Activated T-cell treated with anti-CD3 and anti-CD28 coated beads, Interleukin-2, amount 50 U/mL, for 48 hours (primary cell): ENCODE measurements at places on chromosomes 5 and 9.

- no peak for DNase-seq
These were observed 2.7 kb downstream of the ZNF346 start for GRCh38 chr5:177025101-177025601.

DNA sequence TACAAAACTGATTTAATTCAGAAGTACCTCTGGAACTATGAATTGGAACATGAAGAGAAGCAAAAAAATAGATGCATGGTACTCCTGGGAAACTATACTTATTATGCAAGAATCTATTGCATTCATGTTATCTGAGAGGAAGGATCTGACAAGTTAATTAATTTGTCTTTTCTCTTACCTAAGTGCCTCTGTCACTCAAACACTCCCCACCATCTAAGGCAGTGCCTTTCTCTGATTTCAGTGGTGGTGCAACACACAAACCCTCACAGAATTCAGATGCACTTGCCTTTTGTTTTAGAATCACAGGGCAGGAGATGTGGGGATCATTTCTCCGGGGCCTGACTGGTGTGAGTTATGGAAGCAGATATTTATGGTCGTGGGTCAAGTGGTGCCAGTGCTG, 52.5 kb upstream of the C9orf72 start:
- DNase-seq = no peak

GRCh38 chr5:159195775-159196174, 13.6 kb downstream of the RNF145 start:
- DNase-seq = no peak

- no peak for DNase-seq
These were observed 1417.0 kb upstream of the ACO1 start for GRCh38 chr9:30967476-30967875.

DNA sequence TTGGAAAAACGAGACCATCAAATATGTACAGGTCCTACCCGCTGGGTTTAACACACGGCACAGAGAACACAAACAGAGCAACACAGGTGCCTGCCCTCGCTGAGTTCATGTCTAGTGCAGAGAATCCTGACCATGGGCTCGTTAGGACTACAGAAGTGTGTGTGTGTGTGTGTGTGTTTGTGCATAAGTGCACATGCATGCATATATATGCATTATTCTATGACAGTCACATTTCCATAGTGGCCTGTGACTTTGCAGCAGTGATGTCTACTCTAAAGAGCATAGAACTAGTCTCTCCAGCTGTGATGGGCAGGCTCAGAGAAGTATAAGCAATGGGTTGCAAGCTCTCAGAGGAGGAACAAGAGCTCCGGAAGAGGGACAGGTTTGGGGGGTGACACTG, 27.7 kb downstream of the ORM2 start:
- DNase-seq = no peak

GRCh38 chr5:101605700-101606099, 690.4 kb downstream of the SLCO4C1 start:
- no peak for DNase-seq

DNA sequence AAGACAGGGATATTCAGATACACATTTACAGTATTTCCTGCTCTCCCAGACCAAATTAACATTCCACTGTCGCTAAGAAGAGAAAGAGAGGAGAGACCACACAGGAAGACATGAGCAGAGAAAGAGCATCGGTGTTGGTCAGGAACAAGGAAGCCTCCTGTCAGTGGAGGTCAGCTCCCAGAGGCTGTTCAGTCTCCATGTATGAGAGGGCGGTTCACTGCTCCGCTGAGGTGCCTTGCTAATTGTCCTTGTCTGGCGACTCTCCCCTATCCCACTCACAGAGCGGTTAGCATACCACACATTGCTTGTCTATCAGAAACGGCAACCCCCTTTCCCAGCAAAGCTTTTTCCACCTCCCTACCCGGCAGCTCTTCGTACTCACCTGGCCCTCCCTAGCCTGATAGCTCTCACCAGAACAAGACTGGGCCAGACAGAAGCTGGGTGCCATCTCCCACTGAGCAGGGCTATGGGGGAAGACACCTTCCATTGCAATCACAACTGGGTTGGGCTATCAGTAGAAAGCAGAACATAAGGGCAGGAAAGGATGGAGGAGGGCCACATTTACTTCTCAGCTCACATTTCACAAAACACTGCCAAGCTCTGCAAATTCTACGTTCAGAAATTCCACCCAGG, 58.6 kb upstream of the LMNB1 start:
- no peak for DNase-seq

- DNase-seq = no peak
These were observed 426.1 kb upstream of the CTNND2 start for GRCh38 chr5:12330381-12330780.

GRCh38 chr5:178555005-178555404, 35.2 kb downstream of the COL23A1 start:
- no peak for DNase-seq

DNA sequence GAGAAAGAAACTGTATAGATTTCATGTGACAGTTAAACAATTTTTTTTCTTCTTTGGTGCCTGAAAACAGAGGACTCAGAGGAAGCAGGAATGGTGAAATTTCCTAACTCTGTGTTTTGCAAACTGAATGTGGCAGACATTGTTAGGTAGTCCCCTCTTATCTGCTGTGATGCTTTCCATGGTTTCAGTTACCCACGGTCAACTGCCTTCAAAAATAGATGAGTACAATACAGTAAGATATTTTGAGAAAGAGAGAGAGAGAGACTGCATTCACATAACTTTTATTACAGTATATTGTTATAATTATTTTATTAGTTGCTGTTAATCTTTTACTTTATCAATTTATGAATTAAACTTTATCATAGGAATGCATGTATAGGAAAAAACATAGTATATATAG, 627.2 kb downstream of the CCDC171 start:
- no peak for DNase-seq

- no peak for DNase-seq
These were observed 41.9 kb upstream of the ITGA2 start for GRCh38 chr5:52947208-52947607.

DNA sequence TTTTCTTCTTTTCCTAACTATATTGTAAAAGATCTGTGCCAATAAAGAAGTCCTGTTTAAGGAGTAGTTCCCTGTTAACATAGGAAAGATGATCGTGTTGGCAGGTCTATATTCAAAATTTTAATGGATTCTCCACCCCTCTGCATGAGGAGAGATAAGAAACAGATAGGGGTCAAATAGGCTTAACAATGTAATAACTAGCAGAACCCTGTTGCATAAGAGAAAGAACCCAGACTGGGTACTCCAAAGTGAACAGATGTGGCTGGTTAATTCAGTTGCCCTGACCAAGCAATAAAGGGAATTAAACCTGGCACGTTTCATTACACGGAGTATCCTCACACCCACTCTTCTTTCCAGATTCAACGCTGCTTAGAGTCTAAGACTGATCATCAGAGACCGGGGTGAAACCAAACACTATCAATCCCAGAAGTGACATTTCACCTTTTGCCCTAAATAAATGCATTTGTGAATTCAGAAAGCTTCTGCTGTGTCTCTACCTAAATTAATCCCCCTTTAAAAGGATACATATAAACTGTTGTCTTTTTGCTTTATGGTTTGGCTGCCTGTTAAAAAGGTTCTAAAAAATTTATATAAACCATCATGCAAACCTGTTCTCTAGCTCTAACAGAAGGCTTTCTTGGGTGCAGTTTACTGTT, 1276.9 kb upstream of the WWC1 start:
- no peak for DNase-seq

DNA sequence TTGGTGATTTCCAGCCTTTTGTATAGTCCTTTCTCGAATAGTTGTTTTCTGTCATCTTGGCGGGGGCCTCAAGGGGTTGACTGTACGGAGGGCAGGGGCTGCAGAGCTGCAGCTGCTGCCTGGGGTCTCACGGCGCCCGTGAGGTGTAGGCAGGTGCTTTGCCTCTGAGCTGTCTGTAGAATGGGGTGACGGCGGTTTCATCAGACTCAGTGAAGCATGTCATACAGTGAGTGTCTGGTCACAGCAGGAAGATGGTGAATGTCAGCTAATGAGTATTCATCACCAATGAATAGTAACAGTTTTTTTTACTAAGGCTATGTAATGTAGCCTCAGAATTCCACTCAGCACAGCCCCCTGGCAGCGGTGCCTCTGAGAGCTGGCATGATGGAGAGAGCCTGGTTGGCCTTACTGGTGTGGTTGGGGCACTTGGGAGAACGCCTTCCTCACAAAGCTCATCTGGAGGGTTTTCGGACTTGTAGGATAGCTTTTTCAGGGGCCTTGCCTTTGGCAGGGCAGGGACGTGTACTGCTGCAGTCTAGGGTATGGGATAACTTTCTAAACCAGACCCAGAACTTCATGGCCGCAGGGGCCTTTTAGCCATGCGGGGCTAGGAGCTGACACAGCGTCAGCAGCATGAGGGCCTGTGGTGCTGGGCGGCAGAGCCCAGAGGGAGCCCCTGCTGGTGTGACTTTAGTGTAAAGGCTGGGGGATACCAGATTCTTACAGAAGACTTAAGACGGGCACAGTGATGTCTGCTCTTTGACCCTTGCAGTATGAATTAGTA, 15.0 kb downstream of the TENT4A start:
- DNase-seq = no peak

DNA sequence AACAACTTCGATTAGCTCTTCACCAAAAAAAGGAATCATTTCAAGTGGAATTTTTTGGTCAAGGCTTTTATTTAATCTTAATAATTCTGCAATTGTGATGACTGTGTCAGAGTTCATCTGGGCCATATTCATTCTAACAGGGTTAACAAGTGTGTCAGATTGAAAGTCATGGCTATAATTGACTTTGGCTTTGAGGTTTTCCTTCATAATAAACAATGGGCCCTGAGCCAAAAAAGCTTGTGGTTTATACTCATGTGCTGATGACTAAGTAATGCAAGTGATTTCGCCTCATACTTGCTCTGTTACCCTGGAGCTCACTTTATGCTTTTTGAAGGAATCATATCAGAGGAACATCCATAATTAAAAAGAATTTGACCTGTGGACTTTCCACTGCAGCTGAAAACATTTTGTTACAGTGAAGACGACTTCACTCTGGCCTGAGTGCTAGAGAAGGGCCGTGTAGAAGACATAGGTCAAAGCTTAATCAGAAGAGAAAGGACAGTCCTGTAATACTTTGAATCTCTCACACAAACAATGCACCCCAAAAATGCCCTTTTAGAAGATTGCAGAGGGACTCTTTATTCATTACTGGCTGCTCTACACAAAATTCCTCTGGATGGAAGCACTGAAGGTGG, 101.7 kb downstream of the GDNF start:
- DNase-seq = no peak

GRCh38 chr5:32462618-32463017, 18.1 kb upstream of the ZFR start:
- peak; percentile 67 for DNase-seq

DNA sequence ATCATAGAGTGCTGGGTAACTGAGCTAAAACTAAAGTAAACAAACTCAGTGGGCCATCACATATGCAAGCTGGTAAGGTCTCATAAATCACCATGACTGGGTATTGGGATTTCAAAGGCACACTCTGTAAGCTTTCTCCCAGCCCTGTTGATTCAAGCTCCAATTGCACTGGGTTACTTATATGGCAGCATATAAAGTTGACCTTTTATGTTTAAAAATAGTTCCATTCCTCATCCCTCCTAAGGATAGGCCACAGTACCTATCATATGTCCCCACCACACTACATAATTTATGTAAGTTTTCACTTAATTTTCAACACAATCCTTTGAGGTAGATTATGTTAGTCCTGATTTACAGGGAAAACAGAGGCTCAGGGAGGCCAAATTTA, 438.4 kb downstream of the RAB3C start:
- no peak for DNase-seq

- DNase-seq = no peak
These were observed 119.3 kb downstream of the NR2F1-AS1 start for GRCh38 chr5:93461756-93462155.

- no peak for DNase-seq
These were observed 1.2 kb downstream of the NSD1 start for GRCh38 chr5:177134697-177135225.

DNA sequence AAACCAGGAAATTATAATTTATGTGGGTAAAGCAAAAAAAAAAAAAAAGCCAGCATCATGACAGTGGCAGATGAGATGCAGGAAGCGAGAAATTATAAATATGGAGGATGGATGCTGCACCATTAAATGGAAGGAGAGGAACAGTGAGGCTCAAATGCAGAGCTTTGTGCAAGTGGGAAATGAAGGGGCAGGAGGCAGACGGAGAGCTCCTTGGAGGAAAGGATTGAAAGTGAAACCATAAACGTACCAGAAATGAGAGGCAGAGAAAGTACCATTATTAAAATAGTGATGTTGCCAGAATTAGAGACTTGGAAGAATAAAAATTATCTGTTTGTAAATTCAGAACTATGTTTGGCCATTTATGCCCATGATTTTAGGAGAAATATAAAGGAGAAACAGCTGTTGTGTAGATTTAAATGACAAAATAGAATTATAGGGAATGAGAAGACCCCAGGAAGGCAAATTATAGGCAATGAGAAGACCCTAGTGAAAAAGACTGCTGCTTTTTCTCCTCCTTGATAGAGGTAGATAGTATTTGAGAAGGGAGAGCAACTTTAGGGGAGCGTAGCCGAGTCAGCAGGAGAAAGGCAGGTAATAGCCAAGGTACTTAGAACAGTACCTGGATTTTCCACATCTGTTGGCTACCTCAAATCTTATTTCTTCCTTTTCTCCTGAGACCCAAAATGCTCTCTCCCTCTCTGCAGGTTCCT, 341.0 kb upstream of the CD180 start:
- no peak for DNase-seq

DNA sequence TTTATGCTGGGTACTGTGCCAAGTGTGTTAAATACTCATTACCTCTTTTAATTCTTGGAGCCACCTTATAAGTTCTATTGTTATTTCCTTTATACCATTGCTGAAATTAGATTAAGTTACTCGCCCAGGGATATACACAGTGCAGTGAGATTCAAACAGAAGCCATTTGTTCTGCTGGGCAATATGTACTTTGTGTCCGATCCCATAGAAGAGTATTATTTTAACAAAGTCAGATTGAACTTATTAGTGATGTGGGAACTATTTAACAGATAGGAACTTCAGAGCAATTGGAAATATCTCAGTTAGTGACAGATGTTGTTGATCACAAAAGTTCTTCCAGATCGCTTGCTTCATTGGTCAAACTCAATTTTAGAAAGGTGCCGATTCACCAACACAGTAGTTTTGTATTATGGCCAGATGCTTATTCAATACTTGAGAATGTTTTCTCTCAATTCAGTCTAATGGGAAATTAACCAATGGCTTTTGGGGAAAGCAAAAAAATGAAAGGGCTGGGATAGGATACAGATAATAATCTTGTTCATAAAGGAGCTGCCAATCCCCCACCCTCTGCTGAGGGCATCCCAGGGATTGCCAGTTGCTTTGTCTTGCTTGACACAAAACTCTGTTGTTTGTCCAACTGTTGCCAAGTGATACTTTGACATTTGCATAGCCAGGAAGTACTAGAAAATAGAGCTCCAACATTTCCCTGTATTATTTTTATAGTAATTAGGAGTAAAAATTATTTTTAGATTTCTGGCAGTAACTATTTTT, 94.8 kb upstream of the SEMA6A start:
- no peak for DNase-seq

DNA sequence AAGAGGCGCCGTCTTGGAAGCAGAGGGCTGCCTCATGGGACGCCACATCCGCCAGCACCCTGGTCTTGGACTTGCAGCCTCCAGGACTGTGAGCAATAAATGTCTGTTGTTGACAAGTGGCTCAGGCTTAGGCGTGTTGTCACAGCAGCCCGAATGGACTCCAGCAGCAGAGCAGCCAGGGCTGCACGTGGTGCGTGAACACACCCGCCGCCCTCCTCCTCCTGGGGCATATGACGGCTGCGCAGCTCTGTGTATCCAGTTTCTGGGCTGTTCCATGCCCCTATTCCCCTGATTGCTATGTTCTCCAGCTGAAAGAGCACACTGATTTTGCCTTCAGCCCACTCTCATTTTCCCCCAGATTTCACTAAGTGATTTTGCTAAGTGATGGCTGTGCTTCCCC, 36.0 kb upstream of the CLPTM1L start:
- DNase-seq = no peak
